Kasumi-1 (cell line): ENCODE measurements at places on chromosomes 4 and X.

GRCh38 chrX:13688384-13688957 lies 457 bp upstream of the RAB9A start:
- DNase-seq, result no peak

GRCh38 chr4:109996526-109996925 lies 83.8 kb downstream of the EGF start:
- DNase-seq, result peak; percentile 39

DNA sequence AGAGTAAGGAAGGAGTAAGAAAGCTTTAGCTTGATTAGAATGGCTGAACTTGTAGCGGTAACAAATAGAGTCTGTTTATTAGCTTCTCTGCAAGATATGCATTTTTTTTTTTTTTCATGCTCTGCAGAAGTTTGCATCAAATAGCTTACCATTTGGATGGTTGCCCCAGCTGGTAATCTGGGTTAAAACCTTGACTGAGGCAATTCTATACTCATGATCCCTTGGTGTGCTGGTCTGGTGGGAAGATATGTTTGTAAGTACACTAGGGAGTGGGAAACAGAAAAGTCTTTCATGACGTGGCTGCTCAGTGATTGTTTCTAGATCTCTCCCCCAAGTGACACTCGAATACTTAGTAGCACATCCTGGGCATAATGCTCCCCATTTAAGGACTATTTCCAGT lies 32.1 kb downstream of the SEPTIN11 start:
- DNase-seq, result no peak

- DNase-seq, result no peak
These were observed 63.0 kb downstream of the CPZ start for GRCh38 chr4:8655411-8656184.

DNA sequence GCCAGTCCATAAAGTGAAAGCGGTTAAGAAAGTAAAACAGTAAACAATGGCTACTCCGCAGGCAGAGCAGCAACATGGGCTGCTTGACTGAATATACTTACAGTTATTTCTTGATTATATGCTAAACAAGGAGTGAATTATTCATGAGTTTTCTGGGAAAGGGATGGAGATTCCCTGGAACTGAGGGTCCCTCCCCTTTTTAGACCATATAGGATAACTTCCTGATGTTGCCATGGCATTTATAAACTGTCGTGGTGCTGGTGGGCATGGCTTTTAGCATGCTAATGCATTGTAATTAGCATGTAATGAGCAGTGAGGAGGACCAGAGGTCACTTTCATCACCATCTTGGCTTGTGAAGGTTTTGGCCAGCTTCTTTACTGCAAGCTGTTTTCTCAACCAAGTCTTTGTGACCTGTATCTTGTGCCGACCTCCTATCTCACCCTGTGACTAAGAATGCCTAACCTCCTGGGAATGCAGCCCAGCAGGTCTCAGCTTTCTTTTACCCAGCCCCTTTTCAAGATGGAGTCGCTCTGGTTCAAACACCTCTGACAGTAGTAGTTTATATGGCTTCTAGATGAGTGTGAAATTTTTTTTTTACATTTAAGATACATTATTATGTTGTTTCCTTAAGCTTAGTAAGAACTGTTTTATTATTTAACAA lies 514.8 kb upstream of the TENM3 start:
- no peak for DNase-seq

DNA sequence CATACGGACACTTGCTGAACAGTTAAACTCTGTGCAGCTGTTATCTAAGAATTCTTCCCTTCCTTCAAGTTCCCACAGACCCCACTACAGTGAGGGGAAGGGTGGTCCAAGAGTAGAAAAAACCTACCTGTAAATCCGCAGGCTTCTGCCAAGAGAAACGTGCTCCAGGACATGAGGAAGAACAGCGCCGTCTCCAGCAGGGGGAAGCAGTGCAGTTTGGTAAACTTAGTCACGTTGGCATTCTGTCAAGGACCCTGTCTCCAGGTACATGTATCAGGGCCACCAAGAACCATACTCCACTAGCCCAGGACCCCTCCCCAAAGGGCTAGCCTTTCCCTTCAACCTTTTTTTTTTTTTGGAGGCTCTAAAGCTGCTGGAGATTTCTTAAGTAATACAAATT lies 79.9 kb downstream of the CHST7 start:
- DNase-seq, result peak; percentile 43

DNA sequence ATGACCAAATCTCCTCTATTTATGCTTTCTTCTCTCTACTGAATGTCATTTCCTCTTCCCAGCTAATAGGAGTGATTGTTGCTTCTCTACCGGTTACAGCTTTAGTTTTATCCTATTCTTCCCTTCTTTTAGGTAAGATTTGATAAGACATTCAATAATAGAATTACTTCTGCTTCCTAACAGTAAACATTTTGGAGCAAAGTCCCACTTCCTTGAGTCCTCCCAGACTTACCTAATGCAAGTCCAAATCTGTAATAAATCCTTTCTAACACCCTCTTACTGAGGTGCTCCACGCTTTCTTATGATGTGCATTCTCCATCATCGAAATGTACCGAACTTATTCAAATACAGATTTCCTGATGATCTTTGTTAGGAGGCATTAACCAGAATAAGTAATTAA lies 79.2 kb upstream of the GPM6A start:
- DNase-seq, result no peak

- DNase-seq, result no peak
These were observed 34.8 kb downstream of the GPR101 start for GRCh38 chrX:136999024-136999423.

DNA sequence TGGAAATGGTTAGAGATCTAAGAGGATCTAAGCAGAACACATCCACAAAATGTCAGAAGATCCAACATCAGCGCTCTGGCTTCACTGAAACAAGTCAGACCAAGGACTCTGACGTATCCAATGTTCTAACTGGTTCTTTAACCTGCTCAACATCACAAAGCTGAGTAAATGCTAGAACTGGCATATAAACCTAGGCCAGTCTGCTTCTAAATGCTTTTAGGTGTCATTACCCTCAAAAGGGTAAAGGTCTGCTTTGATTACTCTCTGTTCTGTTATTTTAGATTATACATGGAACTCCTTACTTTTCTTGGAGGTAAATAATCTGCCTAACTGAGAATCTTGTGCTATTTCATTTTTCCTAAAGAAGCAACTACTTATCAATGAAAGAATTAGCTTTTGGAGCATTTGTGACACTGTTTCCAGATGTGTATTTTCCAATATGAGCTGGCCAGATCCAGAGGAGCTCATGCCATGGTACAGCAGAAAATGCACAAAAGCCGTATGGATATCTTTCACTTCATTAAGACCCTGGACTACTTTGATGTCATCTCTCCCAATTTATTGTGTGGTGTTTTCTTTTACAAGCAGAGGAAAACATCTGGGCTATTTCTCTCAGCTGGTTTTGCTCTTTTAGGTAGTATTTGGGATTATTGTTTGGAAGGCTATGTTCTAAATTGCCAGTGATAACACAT lies 123.5 kb downstream of the RASGEF1B start:
- no peak for DNase-seq

DNA sequence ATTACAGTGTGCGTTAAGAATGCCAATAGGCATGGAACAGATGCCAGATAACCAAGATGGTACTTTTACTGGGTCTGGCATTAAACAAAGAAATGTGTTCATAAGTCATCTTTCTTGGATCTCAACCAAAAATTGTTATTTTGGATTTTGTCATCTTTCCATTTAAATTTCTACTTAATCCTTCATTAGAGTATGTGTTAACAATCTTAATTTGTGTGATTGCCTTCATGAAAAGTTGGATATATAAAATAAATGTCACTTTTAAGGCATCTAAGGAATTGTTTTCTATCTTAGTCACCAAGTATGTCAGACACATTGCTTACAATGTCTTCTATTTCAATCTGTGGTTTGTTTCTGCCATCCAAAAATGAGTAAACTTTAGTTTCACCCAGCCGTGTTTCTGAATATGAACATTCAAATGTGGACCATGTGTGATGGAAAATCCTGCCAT lies 87.5 kb downstream of the PALLD start:
- no peak for DNase-seq

GRCh38 chr4:100790836-100791615 lies 273.2 kb upstream of the EMCN start:
- DNase-seq, result no peak
